NCI-H1436 (cell line): ENCODE measurements at places on chromosomes 5 and 9.

- no peak for DNase-seq
Measured at GRCh38 chr5:2749514-2750025, 1.9 kb downstream of the IRX2 start.

- no peak for DNase-seq
Measured at GRCh38 chr9:129483415-129484351, 137.2 kb downstream of the C9orf50 start.

- no peak for DNase-seq
Measured at GRCh38 chr5:134798468-134798867, 39.9 kb downstream of the DDX46 start.

GRCh38 chr5:10627160-10627701, 63.4 kb downstream of the ANKRD33B start:
- DNase-seq = no peak

DNA sequence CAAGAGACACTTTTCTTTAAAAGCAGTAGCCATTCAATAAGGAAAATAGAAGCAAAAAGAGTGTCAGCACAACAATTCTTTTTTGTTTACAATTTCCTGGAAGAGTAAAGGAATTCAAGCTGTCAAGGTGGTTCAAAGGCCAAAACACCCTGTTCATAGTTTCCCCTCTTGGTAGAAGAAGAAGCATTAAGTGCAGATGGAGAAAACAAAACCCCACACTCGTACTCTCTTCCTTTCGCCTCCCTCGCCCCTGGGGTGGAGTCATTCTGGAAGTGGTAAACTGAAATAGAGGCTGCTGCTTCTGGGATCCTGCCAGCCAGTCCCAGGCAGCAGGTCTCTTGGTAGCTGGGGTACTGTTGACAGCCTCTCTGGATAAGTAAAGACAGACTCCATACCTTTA, 105.0 kb downstream of the ANKRD55 start:
- DNase-seq = no peak

DNA sequence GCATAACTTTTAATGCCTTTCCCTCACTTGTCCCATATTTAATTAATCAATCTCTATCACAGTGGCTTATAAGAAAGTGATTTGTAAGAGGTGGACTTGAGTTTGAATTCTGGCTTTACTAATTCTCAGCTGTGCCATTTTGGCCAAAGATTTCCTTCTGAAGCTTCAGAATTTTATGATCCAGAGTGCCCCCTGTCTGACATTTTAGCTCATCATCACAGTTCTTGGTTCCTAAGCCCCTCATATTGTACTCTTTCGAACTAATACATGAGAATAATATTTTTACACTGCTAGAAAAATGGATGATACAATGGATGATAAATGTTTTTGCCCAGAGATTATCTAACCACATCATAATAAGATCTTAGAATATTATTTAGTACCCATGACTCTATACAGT, 1014.1 kb downstream of the PTPRD start:
- no peak for DNase-seq

GRCh38 chr5:80010754-80011392, 19.8 kb upstream of the MTX3 start:
- no peak for DNase-seq
